ENCODE measurements at places on chromosomes 13 and 19.

DNA sequence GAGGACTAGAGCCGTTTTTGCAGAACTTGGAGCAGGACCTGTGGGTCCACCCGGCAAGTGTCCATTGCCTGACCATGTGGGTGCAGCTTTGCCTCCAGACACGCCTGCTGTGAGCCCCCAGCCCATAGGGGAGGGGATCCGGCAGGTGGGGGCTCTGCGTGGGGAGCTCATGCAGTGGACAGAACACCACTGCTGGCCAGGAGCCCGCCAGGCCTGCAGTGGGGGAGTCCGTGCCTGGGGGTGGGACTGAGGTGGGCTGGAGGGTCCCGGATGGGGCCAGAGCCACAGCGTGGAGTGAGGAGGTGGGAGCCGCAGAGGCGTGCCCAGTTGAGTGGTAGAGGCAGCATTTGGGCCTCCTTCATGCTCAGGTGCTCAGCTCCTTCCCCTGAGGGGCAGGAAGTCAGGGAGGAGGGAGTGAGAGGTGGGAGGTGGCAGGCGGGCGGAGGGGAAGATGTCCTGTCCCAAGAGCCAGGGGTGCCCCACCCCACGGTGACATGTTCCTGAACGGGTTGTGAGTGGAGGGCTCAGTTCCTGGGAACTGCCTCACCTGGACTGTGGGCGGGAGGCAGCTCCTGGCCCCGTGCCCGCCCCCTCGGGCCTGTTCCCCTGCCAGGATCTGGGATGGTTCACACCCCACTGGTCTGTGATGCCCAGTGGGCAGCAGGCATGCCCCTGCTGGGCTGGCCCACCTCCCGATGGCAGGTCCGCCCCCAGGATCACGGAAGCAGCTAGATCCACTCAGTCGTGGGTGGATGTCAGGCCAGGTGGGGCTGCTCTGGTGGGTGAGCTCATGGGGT lies 8.8 kb downstream of the ADAT3 start:
- DNase-seq: no peak

GRCh38 chr13:20714563-20715329 lies 11.2 kb downstream of the IL17D start:
- peak; percentile 89 for DNase-seq

DNA sequence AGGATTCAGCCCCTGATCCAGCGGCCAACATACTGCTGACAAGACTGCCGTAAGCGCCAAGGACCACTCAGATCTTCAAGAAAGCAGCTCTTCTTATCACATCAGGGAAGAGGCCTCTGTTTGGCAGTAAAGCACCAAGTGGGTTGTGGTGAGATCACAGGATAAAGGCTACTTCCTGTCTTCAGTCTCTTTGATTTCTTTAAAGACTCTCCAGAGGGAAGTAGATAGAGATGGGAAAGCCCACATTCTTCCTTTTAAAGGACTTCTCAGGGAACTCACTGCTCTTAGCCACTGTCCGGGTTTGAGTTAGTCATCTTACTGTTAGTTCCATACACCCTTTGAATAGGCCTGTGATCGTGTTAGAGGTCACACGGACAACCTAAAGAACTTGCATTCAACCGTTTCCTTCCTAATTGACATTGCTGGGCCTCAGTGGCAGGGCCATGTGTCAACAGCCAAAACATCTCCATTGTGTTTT lies 47.2 kb upstream of the POMP start:
- no peak for DNase-seq

DNA sequence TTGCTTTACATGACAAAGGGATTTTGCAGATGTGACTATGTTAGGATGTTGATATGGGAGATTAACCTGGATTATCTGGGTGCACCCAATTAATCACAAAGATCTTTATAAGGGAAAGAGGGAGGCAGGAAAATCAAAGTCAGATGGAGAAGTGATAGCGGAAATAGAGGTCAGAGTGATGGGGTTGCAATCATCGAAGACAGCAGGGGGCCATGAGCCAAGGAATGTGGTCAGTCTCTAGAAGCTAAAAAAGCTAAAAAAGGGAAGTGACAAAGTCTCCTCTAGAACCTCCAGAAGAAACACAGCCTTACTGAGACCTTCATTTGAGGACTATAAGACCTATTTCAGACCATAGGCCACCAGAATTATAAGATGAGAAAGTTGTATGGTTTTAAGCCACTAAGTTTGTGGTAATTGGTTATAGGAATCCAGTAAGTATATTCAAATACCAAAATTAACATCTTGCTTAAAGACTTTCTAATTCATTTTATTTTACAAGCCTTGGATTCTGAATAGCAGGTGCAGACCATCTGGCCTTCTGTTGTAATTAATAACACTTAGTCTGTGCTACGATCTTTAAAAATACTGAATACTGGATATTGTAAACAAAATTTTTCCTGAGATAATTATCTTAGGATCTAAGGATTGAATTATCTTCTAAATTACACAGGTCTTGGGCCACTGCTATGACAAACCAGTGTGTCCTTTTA lies 493.4 kb upstream of the PCDH20 start:
- no peak for DNase-seq

DNA sequence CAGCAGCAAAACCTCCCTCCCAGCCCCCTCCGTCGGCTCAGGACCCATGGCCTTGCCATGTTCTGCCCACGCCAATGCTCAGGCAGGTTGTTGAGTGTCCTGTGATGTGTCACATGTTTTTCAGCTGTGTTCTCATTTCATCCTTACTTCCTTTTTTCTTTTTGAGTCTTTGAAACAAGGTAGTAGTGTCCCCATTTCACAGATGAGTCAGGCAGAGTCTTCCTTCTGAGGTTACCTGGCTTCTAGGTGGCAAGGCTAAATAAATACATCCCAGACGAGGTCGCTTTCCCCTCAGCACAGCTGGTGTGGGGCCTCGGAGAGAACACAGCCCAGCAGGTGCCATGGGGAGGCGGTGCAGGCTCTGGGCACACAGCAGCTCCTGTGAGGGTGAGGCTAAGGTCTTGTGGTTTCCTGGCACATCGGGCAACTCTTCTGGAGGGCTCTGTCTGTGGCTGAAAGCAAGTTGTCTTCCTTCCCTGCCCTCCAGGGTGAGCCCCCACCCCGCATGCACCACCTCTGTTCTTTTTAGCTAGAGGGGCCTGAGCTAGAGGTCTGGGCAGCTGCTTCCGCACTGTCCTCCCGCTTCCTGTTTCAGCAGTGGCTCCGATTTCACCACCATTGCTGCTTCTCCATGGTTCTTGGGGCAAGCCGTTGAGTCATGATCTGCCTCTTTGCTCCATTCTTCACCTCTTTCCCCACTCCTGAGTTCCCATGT lies 15.1 kb downstream of the PRAM1 start:
- DNase-seq: no peak

- no peak for DNase-seq
These were observed 20.4 kb downstream of the PROZ start for GRCh38 chr13:113178896-113179167.

- no peak for DNase-seq
These were observed 120.5 kb upstream of the SPACA7 start for GRCh38 chr13:112255550-112256120.

DNA sequence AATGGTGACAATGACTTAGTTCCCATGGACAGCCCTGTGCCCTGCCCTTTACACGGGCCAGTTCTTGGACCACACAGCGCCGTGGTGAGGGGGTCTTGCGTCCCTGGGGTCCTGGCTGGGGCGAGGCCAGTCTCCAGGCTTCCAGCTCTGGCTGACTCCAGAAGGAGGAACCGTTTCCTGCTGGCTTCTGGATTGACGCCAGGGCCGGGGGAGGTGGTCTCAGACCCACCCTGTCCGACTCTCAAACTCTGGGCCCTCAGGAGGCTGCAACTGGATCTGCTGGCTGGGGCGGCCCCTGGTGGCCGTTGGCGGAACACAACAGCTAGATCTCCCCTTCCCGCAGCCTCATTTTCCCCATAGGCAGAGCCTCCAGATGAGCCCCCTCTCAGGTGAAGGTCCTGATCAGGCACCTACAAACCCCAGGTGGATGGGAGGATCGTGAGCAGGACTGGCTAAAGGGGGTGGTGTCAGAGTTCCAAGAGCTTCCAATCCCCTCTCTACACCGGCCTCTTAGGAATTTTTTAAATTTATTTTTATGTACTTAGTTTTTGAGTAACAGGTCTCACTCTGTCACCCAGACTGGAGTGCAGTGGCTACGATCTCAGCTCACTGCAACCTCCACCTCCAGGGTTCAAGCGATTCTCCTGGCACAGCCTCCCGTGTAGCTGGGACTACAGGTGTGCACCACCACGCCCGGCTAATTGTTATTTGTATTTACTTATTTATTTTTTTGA lies 8.0 kb downstream of the CCDC194 start:
- DNase-seq: peak; percentile 24

GRCh38 chr13:74027161-74027779 lies 106.9 kb downstream of the KLF12 start:
- no peak for DNase-seq

DNA sequence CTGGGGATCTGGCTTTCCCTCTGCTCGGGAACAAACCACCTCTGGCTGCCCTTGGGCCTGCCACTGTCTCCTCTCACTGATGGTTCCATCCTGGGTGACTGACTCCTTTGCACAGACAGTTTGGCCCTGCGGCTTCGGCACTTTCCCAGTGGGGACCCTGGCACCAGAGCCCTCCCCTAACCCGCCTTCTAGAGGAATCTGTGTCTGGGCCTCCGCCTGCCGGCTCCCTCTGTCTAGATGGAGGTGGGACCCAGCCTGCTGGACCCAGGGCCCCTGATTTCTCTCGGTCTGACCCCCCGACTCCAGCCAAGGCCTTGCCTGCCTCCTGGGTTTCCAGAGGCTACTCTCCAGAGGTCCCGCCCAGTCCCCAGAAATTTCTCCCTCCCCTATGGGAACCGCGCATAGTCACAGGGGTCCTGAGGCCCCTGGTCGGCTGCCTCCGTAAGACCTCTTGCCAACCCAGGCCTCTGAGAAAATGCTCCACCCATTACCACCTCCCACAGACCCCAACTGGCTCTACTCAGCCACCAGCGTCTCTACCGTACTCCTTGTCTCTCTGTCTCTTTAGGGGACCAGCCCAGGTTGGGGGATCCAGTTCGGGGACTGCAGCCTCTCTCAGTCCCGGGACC lies 2.7 kb downstream of the CCDC106 start:
- DNase-seq: no peak

DNA sequence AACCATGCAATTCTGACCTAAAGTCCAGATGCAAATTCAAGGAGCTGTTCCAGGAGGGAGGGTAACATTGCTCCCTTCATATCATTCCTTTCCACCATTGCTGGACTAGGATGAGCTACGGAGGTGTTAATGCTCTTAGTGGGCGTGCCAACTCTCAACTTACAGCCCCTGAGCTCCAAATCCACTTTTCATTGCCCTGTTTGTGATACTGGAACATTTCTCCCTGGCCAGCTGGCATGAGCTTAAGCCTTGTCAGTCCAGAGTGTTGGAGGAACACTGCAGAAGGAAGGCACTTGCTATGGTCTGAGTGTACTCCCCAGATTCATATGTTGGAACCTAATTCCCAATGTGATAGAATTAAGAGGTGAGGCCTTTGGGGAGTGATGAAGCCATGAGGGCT lies 70.4 kb upstream of the FARP1 start:
- no peak for DNase-seq

DNA sequence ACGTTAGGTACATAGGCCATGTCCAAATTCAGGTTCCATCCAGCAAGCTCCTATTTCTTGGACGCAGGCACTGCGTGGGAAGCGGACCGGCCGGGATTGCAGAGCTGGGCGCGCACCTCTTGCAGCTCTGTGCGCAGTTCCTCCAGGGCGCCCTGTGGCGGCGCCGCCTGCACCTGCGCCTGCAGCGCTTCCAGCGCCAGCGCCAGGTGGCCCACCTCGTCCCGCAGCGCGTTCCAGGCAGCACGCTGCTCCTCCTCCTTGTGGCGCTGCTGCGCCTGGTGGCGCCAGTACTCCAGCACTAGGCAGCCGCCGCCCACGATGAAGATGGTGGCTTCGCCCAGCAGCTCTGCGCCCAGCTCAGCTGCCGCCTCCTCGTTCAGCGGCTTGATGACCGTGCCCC lies 31.1 kb downstream of the OPA3 start:
- no peak for DNase-seq

- DNase-seq: no peak
These were observed 95.9 kb downstream of the RFC3 start for GRCh38 chr13:33913829-33914228.

DNA sequence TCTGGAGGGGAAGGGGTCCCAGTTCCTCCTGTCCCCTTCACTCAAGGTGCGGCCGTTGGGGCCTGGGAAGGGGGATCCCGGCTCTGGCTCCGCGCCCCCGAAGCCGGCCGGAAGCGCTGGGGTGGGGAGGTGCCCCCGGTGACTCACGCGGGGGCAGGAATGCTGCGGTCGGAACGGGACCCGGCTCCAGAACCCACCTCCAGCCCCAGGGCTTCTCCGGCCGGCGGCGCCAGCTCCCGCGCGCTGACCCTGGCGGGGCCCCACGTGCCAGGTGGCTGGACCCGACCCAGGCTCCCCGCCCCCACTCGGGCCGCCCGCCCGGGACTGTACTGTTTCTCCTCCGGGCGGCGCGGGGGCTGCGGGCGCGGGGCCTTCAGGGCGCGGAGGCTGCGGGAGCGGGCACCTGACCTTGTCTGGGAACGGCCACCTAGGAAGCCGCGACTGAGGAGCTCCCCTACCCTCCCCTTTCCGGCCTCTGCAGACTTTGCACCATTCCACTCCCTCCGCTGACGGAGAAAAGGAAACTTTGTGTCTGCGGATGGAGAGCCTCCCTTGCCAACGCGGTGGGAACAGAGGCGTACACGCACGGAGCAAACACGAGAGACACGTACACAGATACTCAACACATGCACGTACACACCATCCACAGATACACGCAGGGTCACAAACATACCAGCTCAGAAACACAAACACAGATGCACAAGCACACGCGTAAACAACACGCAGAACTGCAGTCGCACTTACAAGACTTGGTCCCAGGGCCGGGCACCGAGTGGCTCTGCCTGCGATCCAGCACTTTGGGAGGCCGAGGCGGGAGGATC lies 7.2 kb downstream of the AXL start:
- DNase-seq: no peak

GRCh38 chr19:1830978-1831377 lies 17.3 kb downstream of the REXO1 start:
- no peak for DNase-seq

DNA sequence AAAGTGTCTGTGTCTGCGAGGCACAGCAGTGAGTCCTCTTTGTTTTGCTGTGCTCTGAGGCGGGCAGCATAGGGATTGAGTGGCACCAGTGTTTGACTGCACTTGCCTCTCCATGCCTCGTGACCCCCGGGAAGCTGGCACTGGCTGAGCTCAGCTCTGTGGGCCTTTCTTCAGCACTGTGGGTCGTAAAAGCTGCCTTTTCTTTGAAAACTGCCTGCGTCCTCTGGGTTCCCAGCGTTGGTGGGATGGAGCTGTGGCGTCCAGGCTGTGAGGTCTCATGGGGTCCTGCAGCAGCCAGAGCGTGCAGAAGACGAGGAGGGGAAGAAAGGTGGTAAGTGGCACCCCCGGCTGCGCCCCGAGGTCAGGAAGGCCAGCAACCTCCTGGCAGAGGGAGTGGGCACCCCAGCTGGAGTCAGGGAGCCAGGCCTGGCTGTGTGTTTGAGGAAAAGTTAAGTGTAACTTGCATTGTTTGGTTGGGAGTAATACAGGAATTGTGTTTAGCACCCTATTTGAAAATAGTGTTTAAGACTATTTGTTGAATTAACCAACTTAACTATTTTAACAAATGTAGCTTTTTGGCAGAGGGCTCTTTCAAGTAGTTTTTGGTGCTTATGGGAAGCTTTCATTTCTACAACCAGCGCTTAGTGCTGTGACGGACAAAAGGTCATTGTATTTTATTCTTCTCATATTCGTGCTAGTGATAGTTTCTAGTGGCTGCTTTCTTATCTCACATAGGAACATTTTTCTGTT lies 79.3 kb upstream of the TEX29 start:
- no peak for DNase-seq
